ENCODE measurements at places on chromosomes 4 and X.

DNA sequence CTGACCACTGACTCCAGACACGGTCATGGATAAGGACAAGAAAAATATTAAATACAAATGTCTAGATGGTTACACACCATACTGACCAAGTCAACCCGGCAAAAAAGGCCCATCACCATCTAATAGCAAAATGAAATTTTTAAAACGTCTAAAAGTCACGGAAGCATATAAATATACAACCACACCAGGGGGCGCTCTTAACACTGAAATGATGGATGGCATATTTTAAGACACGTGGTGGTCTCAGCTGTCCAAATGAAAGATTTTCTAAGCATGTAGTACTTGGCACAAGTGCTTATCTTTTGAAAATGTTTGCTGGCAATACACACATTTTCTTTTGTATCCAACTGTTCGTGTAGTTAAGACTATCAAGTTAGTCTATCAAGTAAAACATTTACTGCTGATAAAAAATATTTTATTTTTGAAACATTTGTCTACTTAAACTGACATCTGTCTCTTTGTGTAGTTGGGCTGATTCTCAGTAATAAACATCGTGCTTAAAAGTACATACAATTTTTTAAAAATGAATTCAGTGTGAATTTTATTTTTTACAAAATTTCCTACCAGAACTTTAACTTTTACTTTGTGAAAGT, 64.6 kb downstream of the COX7B2 start:
- peak; percentile 54 for DNase-seq

DNA sequence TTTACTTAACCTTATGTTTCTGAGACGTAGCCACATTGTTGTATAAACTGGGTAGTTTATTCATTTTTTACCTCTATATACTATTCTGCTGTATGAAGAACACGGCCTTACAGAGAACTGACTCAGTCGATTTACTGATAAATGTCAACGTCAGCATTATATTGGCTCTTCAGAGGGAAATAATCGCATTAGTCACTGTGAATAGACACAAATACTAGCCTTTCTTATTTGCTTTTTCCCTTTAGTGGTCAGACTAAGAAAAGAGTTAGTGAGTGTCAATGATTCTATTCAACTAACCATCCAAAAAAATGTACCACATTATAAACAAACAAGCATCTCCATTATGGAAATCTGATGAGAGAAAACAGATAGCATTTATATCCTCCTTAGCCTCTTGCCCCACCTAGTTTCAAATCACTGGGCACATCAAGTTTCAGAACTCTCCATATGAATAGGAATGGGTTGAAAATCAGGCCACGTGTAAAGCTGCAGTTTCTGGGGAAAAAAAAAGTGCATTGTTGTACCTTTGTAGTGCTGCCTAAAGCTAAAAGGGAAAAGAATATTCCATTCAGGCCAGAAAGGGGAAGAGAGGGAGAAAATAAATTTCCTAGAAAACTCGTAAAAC, 146.7 kb upstream of the VCX3A start:
- DNase-seq = no peak

GRCh38 chr4:168265327-168265726, 53.2 kb downstream of the DDX60 start:
- no peak for DNase-seq

DNA sequence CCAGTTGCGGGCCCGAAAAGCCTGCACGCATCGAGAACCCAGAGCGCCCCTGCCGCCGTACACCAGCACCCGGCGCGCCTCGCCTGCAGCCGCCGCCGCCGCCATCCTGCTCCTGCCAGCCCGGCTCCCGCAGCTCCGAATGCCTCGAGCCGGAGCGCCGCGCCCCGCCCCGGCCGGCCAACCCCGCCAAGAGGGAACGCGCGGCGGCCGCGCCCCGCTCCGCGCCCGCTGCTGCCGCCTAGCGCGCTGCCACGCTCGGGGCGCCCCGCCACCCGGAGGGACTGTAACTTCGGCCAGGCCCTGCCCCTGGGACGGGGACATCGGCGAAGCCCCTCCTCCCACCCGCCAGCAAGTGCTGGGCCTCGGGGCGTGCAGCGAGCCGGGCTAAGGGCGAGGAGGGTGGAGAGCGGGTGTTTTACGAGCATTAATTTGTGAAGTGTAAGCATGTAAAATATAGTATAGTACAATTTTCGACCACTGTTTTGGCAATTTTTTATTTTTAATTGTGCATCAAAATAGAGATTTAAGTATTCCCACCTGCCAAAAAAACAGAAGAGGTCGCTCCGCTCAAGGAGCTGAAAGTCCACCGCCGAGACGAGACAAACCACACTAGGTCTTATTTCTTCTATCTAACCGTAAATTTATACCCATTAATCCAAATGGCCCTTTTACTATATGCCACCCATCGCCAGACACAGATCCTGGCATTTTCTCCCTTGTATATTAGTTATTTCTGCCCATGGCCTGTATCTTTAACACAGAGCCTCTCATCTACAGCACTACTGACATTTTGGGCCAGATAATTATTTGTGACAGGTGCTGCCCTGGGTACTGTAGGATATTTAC, at the start of gene QDPR:
Gene QDPR, minus strand, starts transcription at position 141 of the 846 bp plus-strand sequence. Its CDS starts 36 bp downstream, at position 105.
- no peak for DNase-seq

GRCh38 chr4:88690355-88690754, 7.3 kb downstream of the NAP1L5 start:
- DNase-seq = no peak

DNA sequence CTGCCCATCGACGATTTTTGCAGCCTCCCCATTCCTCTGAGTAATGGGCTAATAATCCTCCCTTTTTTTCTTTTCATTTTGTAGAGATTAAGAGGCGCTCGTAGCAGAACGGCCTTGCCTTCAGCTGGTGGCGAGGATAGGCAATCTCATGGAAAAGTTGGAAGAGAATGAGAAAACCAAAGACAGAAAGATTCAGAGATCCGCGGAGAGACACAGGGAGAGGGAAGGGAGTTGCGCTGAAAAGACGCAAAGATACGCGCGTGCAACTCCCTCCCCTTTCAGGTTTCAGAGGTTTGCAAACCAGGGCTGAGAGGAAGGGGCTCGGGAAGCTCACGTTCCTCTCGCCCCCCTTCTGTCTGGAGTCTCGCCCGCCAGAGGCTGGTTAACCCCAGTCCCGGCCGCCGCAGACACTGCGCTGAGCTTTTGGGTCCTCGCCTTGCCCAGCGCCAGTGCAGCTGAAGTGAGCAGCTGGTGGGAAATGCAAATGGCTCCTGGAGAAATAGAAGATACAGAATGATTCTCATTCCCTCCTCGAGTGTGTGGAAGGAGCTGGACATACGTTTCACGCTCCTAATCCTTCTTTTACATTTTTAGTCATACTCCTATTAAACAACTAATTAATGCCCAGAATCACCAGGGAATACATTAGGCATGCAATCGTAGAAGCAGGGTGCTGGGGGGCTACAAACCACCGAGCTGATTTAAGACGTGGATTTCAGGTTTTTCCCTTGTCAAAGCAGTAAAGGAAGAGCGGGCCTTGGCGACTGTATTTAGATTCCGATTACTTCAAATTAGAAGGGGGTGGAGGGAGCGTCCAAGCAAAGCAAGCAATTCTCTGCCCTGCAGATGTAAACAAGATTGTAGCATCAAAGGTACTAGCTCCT, 16.6 kb upstream of the PITX2 start:
- DNase-seq = no peak

GRCh38 chr4:71009086-71009485, 15.6 kb downstream of the DCK start:
- DNase-seq = no peak

DNA sequence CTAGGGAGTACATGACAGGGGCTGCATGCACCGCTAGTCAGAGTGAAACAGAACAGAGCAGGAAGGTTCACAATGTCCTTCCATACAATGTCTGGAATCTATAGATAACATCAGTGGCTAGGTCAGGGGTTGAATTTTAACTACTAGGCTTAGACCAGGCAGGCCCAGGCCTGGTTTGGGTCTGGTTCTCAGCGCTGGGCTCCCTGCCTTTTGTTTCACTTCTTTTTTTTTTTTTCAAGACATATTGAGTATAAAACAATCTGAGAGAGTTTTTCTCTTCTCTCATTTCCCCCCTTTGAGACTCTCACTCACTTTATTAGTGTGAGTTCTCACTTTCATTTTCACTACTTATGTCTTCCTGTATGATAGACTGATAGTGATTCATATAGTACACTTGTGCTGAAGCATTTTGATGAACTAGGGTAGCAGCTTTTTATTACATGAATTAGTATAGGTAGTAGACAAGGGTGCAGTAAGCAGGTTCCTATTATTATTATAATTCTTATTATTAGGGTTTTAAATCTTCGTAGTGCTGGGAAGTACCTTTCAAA, 120.0 kb upstream of the ZDHHC15 start:
- no peak for DNase-seq

DNA sequence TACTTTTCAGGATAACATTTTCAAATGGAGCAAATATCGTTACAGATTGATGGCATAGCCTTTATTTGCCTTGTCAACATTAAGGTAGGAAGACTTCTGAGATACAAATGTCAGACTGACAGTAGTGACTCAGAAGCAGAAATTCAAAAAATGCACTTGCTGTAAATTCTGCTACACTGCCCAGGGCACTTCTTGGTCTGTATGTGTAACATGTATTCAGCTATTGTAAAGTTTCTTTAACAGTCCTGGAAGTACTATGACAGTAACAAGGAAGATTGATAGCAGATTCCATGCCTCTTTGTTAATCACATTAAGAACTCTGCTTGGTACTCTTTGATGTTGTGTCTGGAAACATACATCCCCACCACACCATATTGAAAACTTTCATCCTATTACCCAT, 69.6 kb upstream of the PCDH18 start:
- DNase-seq = no peak

GRCh38 chr4:7007944-7008343, 35.2 kb upstream of the TADA2B start:
- no peak for DNase-seq

DNA sequence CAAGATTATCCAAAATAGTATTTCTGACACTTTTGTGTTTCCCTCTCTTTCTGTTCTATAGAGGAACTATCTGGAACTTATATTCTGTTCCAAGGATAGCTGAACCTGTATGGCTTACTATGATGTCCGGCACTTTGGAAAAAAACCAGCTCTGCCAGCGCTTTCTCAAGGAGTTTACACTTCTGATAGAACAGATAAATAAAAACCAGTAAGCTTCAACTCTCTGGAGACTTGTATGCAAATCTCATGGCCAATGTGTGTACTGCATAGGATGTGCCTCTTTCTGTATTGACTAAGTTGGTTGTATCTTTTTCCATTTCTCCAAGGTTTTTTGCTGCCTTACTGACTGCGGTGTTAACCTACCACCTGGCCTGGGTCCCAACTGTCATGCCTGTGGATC, 92.5 kb downstream of the FNIP2 start:
- DNase-seq = no peak

GRCh38 chr4:140367738-140368137, 5.7 kb upstream of the SCOC start:
- DNase-seq = no peak

GRCh38 chr4:55005910-55006309, 119.5 kb downstream of the KDR start:
- DNase-seq = no peak

GRCh38 chrX:155231163-155231562, 14.9 kb downstream of the VBP1 start:
- no peak for DNase-seq

DNA sequence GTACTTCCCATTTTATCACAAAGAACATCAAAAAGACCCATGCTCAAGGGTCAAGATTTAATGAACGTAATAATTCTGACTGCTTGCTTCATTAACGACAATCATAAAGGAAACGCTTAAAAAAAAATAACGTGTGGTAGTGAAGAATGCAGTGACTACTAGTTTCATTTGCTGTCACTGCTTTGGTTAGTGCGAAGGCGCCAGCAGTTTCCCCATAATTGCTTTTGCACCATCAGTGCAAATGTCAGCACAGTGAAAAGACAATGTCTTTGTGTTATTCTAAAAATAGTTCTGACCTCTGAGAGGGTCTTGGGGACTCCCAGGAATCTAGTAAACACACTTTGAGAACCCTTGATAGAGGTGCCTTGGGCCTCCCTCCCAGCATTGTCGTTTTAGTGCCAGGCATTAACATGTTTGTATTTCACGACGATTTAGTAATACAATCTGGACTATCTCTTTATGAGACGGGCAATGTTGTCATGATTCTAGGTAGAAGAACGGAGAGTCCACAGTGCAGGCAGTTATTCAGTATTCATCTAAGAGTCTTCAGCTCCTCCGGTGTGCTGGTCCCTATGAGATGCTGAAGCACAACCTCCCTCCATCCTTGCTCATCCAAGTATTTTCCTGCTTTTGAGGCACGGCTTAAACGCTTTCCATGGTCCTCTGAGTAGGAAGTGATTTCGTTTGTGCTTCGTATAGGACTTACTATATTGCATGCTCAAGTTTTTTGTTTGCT, 71.0 kb downstream of the AFF1 start:
- no peak for DNase-seq

DNA sequence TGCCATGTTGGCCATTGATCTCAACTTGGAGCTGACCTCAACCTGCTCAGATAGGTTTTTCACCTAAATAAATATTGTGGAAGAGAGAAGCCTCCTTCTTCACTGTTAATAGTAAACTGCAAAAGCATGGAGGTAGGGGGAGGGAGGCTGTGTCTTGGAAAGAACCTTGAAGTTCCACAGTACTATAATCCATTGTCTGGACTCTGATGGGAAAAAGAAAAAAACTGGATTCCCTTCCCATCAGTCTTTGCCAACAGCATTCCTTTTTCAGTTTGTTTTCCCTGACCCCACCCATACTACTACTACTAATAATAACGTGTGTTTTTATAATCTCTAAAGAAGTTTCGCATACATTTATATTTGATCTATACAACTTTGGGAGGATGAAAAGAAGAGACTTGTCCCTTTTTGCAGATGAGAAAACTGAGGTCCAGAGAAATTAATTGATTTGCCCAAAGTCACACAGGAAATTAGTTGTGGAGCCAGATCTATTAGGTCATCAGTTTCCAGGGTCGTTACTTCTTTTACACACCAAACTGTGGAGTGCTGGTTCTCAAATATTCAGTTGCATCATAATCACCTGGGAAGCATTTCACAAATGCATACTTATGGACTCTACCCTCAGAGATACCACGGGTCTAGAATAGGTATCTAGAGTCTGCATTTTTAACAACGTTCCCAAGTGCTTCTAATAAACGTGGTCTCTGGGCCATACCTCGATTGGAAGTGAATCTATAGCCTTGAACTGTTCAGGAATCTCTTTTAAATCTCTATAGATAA, 59.1 kb downstream of the LUZP4 start:
- DNase-seq = no peak

DNA sequence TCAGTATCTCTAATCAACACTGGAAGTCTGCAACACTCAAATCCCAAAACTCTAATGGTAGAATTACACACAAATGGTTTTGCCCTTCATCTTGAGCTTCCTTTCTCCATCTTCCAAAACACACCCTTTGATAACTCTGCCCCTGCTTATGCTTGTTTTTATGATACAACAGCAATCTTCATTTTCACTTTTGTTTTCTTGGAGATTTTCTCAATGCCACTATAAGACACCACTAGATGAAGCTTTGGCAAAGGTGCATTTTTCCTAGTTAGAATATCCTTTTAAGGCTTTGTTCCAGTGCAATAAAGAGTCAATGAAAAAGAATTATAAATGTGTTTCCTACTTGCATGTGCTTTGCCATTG, 472.4 kb upstream of the NWD2 start:
- no peak for DNase-seq

GRCh38 chr4:76585272-76585671, 150.2 kb downstream of the SHROOM3 start:
- peak; percentile 74 for DNase-seq

GRCh38 chr4:72136429-72136828, 104.6 kb downstream of the NPFFR2 start:
- DNase-seq = no peak

All from astrocyte of the cerebellum (primary cell).